ENCODE measurements at places on chromosomes 5 and 9. TPM values are rescaled to one million over a fixed set of nuclear protein-coding genes. Genes with fewer than 3 reads are reported as not detected.

The SPEF2 gene
- 0.46 TPM for total RNA-seq

The STKLD1 gene
- total RNA-seq: 1.4 TPM

GRCh38 chr9:97954550-97954989, 16.6 kb upstream of the HEMGN start:
- no peak overlapping the region for H3K4me3 ChIP-seq
- no peak overlapping the region for H3K27ac ChIP-seq
- peak; percentile 4 for DNase-seq

- no peaks in the 10 kb centered on the region for H3K4me1 ChIP-seq
- H3K4me3 ChIP-seq: no peak overlapping the region
- H3K36me3 ChIP-seq: no peaks in the 10 kb centered on the region
- no peak overlapping the region for H3K27ac ChIP-seq
- no peak for DNase-seq
These were observed 22.0 kb downstream of the LHX3 start for GRCh38 chr9:136182850-136183422.

The FAM221B gene
- not detected for total RNA-seq

DNA sequence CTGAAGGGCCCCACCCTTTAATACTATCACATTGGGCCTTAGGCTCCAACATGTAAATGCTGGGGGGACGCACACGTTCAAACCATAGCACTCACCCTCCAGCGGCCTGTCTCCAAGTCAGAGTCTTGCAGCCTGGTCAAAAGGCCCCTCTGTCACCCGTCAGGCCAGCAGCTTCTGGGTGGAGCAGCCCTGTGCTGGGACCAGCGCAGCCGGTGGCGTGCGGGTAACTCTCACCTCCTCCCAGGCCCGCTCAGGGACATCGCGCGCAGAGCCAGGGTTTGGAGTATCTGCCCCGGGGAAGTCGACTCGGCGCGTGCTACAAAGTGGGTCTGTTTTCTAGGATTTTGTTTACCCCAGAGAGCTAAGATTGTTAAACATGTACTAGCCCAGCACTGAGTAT, 93.0 kb upstream of the COL5A1 start:
- DNase-seq: no peak
- H3K4me3 ChIP-seq: no peak overlapping the region
- H3K36me3 ChIP-seq: no peaks in the 10 kb centered on the region
- peaks cover 26% of the 10 kb centered on the region for H3K27me3 ChIP-seq
- H3K27ac ChIP-seq: no peak overlapping the region
